Nasal cavity respiratory epithelium epithelial cell of viscerocranial mucosa (primary cell): ENCODE measurements at places on chromosomes 2 and 18. TPM values are rescaled to one million over a fixed set of nuclear protein-coding genes. Genes with fewer than 3 reads are reported as not detected.

Gene IL36RN
- total RNA-seq, result 2.0 and 5.1 TPM in 2 replicates

Gene DNER
- 0.57 and 1.0 TPM in 2 replicates for total RNA-seq

Gene GPR55
- not detected in 2 replicates for total RNA-seq

Gene POTEC
- not detected in 2 replicates for total RNA-seq

Gene MDH1
- total RNA-seq, result 113 and 147 TPM in 2 replicates

Gene ERFE
- total RNA-seq, result 3.2 and 3.8 TPM in 2 replicates
